Hematopoietic multipotent progenitor cell treated with erythropoietin and hydrocortisone succinate and interleukin-3 and kit ligand, for 8 days (in vitro differentiated cells): ENCODE measurements at places on chromosomes 1 and 21.

- no peak for DNase-seq
Measured at GRCh38 chr1:182248721-182249120, 142.9 kb downstream of the GLUL start.

DNA sequence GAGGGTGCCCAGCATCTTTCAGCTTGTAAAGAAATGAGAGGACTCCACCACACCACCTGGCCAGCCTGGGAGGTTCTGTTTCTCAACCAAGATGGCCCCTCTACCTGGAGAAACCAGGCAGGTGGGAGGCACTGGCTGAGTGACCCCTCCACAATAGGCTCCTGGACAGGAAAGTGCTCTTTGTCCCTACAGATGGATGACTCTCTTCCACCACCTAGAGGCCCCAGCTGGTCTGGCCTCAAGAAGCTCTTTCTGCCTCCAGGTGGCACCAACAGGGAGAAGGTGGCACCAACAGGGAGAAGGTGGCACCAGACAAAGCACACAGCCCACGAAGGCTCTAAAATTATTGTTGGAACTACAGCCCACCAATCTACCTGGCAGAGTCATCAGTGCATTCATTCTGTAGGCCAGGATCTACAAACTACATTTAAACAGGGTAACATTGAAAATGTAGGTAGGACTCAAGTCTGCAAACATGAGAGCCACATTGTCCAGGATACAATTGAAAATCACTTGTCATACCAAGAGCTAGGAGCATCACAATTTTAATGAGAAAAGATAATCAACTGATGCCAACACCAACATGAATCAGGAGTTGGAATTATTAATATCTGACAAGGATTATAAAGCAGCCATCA is 14.4 kb downstream of the TMPRSS3 start:
- peak; percentile 70 for DNase-seq

GRCh38 chr1:95086949-95087533 is 14.3 kb upstream of the ALG14 start:
- DNase-seq, result peak; percentile 51

GRCh38 chr1:9293533-9294404 is 1.1 kb downstream of the SPSB1 start:
- no peak for DNase-seq

- DNase-seq, result no peak
Measured at GRCh38 chr1:207364614-207365013, 43.1 kb downstream of the CD55 start.

DNA sequence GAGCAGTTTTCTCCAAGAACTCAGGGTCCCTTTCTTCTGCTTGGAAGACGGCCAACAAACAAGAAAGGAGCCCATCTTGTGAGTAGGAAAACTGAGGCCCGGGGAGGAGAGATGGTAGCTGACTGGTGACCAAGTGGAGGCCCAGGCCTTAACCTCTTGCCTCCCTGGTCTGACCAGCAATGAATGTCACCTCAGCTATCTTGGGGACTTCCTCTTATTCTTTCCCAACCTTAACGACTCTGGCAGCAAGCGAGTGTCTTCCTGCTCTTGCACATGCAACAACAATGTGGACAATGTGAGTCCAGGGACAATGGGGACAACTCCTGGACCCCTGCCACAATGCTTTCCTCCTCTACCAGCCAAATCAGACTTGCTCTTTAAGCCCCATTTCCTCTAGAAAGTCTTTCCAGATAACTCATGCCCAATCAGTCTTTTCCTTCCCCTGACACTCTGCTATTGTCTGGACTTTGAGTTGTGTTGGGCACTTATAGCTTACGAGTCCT is 12.6 kb downstream of the HSPG2 start:
- DNase-seq, result no peak
